Kidney epithelial cell (primary cell): ENCODE measurements at places on chromosomes 11 and 22. TPM values are rescaled to one million over a fixed set of nuclear protein-coding genes. Genes with fewer than 3 reads are reported as not detected.

The SSTR3 gene
- not detected in 2 replicates for total RNA-seq

The OR2AG2 gene
- 0.04 and 0.27 TPM in 2 replicates for total RNA-seq

The CRYAB gene
- 23.9 and 43.5 TPM in 2 replicates for total RNA-seq

The ASCL3 gene
- total RNA-seq: not detected in 2 replicates

The CARD18 gene
- total RNA-seq: not detected in 2 replicates

The FOLH1 gene
- 0.29 TPM in 1 of 2 replicates, not detected in the other for total RNA-seq

The APOL4 gene
- not detected in 2 replicates for total RNA-seq

The HTR3A gene
- 0.25 and 0.27 TPM in 2 replicates for total RNA-seq

The GP1BB gene
- 0.50 and 1.8 TPM in 2 replicates for total RNA-seq

The FXYD6 gene
- 45.8 and 83.4 TPM in 2 replicates for total RNA-seq

The GSTP1 gene
- total RNA-seq: 1,390 and 1,923 TPM in 2 replicates

DNA sequence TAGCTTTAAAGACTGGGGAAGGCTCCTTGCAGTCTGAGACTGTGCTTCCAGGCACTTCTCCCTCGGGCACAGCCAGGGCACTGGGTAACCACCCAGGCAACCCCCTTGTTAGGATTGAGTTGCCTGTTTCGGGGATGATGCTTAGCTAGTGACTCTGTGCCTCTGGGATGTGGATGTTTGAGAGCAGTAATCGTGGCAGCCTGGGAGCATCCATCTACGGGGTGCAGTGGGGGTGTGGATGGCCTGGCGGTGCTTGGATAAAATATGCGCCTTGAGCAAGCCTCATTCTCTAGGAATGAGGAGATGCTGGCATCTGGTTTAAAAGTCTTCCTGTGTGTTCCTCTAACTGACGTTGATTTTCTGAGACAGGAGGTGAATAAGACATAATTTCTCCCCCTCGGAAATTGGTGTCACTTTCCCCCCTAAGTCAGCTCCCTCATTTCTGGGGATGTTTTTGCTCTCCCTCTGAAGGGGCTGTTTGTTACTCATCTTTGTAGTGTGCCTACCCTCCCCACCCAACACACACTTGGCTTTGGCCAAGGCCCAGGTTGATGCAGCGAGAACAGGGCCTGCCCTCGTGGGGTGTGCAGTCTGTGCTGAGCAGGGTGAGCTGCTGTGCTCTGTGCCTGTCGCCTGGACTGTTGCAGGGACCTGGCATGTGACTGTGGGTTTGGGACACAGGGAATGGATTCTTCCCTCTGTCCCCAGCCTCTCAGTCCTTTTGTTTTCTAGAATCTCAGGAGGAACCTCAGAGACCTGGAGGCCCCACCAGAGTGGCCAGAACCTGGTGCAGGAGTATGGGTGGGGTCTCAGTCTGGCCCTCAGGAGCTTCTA is 2.0 kb downstream of the GNAZ start:
- DNase-seq: no peak

DNA sequence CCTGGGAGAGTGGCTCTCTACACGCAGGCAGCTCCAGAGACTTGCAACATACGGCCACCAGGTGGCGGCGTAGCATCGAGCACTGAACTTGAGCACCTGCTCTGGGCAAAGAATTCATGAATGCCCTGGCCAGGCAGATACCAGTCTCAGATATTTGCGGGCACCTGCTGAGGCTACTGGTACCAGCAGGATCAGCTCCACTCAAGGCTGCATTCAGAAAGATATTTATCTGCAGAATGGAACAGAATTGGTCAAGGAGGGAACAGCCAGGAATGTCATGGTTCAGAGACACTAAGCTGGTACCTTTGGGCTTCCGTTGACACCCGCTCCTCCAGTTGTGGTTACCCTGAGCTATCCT is 10.8 kb upstream of the CCDC86 start:
- peak; percentile 31 for DNase-seq

DNA sequence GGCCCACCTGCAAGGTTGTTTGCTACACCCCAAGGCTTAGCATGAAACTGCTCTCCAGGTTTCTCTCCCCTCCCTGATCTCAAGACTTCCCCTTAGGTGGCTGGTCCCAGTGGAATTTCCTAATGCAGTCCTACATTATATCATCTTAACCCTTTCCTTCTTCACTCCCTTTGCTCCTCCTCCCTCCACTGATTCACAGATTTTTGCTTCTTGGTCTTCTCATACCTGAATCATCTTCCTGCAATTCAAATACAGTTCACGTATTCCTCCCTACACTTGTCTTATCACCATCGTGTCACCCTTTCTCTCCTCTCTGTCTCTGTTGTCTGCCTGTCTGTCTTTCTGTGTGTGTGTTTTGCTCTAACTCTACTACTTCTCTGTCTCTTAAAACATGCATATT is 17.0 kb downstream of the MMP10 start:
- DNase-seq: peak; percentile 29

DNA sequence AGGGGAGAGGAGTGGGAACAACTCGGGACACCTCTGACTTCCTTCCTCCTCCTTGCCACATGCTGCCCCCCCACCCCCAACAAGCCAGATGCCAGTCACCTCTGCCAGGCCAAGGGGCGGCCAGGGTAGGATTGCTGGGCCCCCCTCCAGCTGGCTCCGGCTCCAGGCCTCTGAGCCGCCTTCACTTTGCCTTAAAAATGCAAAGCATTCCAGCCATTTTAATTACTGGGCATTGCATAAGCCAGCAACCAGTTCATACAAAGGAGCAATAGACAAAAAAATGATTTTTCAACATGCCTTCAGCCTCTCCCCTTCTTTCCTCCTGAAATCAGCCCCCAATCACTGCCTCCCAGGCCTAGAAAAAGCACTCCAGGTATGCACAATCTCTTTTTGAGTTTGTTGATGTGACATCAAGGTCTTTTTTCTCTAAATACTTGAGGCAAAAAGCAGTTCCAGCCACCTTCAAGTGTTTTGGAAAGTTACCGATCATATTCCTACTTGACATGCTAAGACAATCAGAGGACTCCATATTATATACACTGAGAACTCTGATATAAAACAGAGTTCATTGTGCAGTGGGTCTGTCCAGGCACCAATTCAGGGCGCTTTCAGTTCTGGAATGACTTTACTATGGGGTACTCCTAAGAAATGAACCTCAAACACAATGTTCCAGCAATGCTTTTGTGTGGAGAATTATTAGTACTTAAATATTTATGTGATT is 12.4 kb upstream of the TIMP3 start:
- no peak for DNase-seq

DNA sequence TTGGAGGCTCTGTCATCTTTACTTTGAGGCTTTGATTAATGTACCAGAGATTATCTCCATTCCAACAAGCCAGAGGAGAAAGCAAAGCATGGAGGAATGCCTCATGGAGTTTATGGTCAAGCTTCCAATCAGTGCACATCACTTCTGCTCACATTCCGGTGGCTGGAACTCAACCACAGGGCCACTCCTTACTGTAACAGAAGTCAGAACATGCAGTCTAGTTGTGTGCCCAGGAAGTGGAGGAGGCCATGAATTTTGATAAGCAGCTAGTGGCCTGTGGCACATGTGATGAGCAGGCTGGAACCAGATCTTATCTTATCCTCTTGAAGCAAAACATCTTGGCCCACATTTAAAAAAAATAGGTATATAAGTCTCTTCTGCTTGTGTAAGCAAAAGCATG is 258.9 kb upstream of the ARHGAP20 start:
- peak; percentile 65 for DNase-seq

GRCh38 chr11:72001834-72002591 is 3.3 kb downstream of the IL18BP start:
- no peak for DNase-seq

GRCh38 chr11:114886644-114887265 is 208.4 kb downstream of the NXPE2 start:
- no peak for DNase-seq

DNA sequence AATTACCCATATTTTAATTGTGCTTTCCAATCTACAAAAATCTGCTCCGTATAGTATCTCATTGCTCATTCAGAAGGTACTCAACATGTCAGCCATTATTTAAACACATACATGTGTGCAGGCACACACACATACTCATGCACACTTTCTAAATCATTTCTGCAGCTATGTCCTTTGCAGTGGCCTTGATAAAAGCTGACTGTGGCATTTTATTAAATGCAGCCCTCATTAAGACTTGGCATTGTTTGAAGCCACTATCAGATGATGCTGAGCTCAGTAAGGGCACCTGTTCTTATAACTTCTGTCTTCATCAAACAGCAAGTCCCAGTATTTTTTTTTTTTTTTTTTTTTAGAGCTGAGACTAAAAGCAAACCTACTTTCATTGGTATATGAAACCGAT is 1071.9 kb upstream of the CCDC90B start:
- DNase-seq: no peak

DNA sequence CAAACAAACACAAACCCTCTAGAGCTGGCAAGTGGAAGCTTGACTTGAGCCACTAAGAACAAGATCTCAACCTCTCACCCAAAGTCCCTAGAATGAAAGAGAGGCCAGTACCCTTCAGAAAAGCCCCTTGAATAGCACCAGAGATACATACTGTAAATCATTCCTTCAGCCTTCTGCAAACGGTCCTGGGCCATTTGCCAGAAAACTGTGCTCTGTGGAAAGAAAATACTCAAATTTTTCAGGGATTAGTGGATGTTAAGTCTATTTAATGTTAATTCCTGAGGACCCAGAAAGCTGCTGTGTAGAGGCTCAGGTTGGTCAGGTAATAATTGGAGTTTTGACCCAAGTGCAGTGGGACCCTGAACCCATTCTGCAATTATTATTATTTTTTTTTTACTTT is 16.9 kb downstream of the SERPINH1 start:
- DNase-seq: no peak

GRCh38 chr11:61815790-61816735 is 740 bp downstream of the FADS1 start:
- no peak for DNase-seq

GRCh38 chr22:50146439-50147238 is 23.9 kb upstream of the PANX2 start:
- DNase-seq: no peak

GRCh38 chr22:27719535-27720227 is 81.9 kb downstream of the MN1 start:
- DNase-seq: no peak

DNA sequence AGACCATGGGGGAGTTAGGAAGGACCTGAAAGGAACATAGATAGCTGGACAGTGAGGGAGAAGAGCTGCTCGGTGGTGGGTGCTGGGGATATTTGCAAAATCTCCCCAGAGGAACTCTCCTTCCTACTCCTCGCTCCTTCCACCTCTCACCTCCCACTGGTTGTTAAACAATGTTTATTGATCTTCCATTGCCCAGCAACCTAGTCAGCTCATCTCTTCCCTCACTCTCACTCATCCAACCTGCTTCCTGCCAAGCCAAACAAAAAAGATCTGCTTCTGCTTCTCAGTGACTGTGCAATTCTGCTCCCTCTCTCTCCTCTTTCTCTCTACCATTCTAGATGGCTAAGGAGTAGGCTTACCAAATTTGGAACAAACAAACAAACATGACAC is 115.0 kb downstream of the SLC1A2 start:
- DNase-seq: no peak

GRCh38 chr11:2416765-2417164 is 16.2 kb downstream of the TSSC4 start:
- DNase-seq: no peak

- no peak for DNase-seq
Measured at GRCh38 chr22:47423861-47424820, 661.7 kb downstream of the TBC1D22A start.

GRCh38 chr22:25235547-25236290 is 16.3 kb downstream of the CRYBB2 start:
- peak; percentile 14 for DNase-seq

GRCh38 chr11:36447514-36447913 is 62.6 kb downstream of the TRAF6 start:
- no peak for DNase-seq

- DNase-seq: no peak
Measured at GRCh38 chr22:22867996-22868715, 19.5 kb upstream of the IGLL5 start.

GRCh38 chr11:6703247-6704063 is 20.3 kb upstream of the MRPL17 start:
- peak; percentile 38 for DNase-seq

DNA sequence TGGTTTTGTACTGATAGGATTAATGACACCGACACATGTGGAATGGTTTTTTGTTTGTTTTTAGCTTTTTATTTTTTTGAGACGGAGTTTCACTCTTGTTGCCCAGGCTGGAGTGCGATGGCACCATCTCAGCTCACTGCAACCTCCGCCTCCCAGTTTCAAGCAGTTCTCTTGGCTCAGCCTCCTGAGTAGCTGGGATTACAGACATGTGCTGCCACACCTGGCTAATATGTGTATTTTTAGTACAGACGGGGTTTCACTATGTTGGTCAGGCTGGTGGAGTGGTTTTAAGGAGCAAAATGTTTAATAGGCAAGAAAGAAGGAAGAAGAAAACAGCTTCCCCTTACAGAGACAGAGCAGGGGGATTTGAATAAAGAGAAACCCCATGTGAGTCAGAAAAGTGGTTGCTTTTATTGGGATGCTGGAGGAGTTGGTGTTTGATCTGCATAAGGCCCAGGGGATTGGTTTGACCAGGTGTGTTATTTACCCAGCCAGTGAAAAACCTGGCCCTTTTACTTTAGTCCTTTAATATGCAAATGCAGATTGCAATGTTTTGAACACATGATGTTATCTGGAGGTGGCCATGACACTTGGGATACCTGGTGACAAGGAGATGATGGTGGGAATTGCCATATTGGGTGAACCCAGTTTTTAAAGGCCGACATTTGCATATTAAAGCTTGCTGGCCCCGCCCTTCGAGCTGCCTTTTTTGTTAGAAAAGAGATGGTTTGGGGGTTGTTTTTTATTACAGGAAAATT is 24.3 kb downstream of the SUSD2 start:
- DNase-seq: no peak

DNA sequence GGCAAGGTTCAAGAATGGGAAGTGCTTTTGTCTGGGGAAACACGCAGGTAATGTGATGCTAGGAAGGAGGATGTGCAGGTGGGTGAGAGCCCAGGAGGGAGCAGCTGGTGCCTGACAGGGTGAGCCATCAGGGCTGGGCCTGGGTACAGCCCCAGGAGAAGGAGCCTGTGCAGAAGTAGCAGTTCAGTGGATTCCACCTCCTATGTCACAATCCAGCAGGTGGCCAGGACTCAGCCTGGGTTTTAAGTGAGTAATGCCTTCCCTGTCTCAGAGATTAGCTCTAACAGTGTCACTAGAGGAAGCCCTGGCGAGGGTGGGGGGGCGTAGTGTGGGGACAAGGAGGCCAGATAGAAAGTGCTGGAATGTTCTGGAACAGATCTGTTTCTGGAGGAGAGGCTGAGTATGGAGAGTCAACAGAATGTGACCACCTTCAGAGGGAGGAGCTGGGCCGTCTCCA is 8.1 kb downstream of the RIC8A start:
- DNase-seq: no peak

- DNase-seq: no peak
Measured at GRCh38 chr22:45972091-45972888, 4.7 kb downstream of the WNT7B start.
